ENCODE measurements at places on chromosomes 12 and 14.

- no peak for DNase-seq
Measured at GRCh38 chr12:19151298-19151697, 21.8 kb downstream of the PLEKHA5 start.

DNA sequence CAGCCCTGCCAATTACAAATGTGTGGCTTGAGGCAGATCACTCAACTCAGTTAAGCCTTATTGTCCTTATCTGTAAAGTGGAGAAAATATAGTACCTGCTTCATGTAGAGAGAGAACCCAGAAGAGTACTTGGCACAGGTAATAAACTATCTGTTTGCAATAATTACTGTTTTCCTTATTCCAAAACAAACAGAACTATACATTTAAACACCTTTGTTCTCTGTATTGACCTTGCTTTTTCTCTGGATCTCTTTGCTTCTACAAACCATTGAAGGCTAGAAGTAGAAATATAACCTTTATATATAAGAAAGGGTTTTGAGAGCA lies 70.8 kb upstream of the SRSF5 start:
- no peak for DNase-seq

- no peak for DNase-seq
Measured at GRCh38 chr12:50725011-50725942, 38.6 kb upstream of the ATF1 start.

DNA sequence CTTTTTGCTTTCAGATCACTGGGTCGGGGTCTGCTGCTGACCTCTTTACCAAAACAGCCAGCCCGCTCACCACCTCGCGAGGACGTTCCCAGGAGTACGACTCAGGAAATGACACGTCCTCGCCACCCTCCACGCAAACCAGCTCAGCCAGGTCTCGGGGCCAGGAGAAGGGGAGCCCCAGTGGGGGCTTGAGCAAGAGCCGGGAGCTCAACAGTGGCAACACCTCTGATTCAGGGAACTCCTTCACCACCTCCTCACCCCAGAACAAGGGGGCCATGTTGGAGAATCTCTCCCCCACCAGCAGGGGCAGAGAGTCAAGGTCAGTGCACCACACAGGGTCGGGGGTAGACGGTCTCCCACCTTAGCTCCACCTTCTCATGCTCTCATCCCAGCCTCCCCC lies 33.4 kb upstream of the HSPB8 start:
- DNase-seq: no peak

GRCh38 chr14:31189346-31190218 lies 18.0 kb downstream of the HECTD1 start:
- no peak for DNase-seq

DNA sequence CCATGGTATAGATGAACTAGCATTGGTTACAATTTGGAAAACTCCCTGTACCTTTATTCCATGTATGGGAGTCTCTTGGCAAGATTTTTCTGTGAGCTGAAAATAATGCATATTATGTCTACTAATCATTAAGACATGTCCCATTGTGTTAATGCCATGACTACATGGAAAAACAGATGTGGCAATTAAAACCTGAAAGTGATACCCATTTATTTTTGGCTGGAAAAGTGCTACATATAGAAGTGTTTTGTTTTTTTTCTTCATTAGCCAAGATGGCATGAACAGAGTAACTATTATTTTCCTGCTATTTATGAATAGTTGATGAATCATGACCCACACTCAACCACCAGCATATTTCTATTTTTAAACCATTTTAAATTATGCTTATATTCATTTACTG lies 58.2 kb downstream of the ALG10B start:
- no peak for DNase-seq

DNA sequence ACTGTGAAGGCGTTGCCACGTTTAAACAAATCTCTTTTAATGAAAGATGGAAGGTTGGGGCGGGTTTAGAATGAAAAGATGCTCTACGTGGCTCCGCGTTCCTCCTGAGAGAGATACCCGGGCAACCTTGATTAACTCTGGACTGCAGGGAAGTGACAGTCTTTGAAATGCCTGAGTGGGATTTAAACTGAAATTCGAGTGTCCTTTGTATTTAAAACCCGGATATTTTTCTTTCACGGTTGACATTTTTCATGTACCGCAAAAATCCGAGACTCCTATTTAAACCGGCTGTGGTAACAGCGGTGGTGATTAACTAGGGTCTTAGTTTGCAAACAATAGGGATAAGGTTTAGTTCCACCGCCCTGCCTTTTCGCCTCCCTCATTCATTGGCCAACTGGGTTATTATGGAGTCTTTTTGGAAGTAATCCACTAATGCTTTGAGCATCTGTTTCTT lies 707 bp downstream of the G2E3 start:
- no peak for DNase-seq

DNA sequence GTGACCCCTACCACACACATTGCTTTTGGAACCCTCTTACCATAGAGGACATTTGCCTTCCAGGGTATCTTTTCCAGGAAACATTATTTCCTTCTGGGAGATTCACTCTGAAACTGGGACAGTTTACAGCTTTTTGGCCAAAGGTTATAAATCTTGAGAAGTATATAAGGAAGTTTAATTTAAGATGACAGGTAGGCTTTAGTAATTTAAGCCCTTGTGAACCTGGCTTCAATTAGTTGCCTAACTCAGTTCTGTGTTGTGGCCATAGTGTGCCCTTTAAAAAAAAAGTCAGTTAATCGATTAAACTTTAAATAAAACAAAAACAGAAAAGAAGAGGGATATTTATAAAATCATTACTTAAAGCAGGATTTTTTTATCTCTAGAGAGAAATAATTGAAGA lies 142.9 kb downstream of the NAV3 start:
- no peak for DNase-seq

GRCh38 chr14:77808250-77808649 lies 8.3 kb downstream of the ADCK1 start:
- no peak for DNase-seq

- no peak for DNase-seq
Measured at GRCh38 chr14:51012055-51012454, 67.8 kb upstream of the PYGL start.

DNA sequence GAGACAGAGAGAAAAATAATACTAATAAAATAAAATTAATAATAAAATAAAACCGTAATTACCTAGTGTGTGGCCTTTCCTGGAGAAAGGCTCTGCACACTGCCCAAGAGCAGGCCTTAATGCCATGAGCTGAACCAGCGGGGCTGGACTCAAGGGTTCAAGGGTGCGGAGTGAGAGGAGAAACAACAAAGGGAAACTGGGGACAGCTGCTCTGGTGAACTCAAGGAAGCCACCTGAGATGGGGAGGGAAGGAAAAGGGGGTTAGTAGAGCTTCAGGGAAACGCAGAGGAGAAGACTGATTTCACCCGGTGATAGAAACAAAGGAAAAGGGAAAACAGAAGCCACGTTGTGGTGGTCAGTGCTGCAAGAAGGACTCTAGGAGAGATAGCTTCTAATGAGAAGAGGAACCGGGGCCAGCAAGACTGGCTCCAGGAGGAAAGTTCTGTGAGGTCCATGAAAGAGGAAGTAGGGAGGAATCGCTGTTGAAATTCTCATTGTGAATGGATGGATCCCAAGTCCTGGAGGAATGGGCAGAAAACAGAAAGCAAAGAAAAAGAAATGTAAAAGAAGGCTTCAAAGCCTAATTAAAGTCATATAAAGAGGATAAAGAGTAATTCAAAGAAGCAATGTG lies 48.3 kb upstream of the BCL2L14 start:
- no peak for DNase-seq

DNA sequence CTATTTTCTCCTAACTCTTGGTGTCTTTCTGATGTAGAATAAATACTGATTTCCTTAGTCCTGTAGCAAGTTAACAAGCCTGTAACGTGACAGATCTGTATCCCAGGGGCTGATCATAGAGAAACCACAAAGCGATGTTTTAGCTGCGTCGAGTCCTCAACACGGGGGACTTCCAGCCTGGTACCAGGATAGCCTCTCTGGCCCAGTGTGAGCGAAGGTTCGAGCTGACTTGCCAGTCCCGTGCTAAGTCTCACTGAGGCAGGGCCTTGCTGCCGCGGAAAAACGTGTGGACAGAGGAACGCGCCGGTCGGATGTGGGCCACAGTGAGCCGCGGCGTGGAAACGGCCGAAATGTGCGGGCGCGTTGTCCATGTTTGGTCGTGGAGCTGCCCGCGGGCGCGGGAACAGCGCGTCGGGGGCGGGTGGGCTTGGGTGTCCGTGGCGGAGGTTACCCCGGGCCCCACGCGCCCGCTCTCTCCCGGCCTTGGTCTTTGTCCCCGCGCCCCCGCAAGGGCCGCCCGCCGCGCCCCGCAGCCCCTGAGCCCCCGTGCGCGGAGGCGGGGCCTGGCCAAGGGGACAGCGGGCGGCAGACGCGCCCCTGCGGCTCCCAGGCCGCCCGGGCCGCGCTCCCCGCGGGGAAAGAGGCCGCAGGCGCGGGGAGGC lies 531 bp upstream of the EML1 start:
- no peak for DNase-seq

GRCh38 chr12:94148739-94149118 lies 352 bp downstream of the PLXNC1 start:
- DNase-seq: no peak

- no peak for DNase-seq
Measured at GRCh38 chr12:111242184-111242583, 126.7 kb downstream of the PHETA1 start.

- no peak for DNase-seq
Measured at GRCh38 chr12:54384591-54385041, at the start of gene ZNF385A. Gene ZNF385A (minus strand): TSS chr12:54384733. CDS start chr12:54384514, 219 bp downstream.

DNA sequence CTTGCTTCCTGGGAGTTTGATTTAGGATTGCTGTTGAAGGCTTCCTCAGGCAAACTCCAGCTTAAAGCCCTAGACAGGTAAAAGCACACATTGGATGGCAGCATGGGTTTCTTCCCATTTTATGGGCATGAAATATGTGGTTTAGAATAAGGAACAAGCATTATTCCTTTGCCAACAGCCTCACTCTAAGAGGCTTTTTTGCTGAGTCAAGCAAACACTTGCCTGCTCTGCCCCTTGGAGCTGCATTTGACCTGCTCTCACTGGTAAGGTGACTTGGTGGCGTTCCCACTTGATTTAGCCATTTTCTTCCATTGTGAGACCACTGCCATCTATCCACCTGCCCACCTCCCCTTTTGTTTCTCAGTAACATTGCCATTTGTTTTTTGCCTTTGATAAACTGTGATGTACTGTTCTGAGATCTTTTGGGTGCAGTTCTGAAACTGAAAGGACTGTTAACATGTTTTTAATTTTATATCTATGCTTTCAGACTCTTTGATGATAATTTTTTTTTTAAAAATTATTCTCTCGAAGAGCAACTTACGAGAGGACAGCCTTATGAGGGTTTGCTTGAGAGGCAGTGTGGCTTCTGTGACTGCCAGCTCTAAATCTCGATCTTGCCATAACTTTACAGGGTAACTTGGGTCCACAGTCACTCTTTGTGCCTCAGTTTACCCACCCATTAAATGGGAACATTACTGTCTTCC lies 92.6 kb downstream of the GALNT8 start:
- no peak for DNase-seq

DNA sequence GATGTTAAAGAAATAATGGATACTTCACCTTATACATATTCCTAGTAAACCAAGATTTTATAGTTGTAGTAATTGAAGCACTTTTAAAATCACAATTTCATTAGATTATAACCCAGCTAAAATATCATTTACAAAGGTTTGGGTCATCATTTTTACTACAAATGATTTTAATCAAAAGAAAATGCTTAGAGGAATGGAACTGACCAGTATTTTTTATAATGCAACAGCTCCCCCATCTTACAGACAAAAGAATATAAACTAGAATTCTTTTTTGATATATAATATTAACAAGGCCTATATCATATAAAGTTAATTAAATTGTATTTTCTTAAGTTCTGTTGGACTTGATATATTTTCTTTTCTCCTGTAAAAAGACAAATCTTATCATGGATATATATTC lies 20.4 kb upstream of the LRFN5 start:
- no peak for DNase-seq

DNA sequence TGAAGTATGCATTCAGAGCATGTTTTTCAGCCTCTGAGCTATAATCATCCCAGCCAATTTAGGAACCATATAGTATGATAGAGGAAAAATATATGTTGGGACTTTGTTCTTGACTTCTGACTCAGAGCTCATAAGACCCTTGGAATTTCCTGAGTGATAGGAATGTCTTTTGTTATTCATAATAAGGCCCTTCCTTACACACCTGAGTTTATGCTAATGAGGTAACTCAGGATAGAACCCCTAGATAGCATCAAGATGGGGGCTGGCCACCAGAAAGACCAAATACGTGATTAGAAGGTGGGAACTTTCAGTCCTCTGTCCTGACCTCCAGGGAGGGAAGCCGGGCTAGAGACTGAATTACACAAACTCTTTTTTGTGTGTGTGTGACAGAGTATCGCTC lies 32.4 kb upstream of the PLEK2 start:
- DNase-seq: no peak

DNA sequence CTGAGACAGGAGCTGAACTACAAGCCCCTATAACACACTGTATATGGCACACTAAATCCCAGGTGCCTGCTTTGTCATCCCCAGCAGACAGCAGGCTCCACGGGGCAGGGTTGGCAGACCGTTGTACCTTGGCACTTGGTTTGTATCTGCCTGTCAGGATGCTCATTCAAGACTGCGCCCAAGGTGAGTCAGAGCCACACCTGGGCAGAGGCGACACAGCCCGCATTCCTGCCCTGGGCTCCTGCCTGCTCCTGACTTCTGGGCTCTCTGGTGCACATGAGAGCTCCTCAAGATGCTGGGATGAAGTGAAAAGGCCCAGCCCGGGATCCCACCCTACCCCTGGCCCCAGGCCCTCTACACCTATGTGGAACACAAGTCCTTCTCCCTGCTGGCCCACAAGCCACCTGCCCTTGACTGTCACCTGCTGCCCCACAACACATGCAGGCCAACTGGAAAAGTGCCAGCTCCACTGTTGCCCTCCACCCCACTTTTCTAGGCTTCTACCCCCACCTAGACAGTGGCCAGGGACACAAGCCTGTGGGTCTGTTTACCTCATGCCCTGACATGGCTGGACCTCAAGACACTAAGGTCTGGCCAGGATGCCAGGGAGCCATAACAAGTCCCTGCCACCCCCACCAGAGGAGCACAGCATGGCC lies 30.8 kb upstream of the PNMA1 start:
- no peak for DNase-seq

DNA sequence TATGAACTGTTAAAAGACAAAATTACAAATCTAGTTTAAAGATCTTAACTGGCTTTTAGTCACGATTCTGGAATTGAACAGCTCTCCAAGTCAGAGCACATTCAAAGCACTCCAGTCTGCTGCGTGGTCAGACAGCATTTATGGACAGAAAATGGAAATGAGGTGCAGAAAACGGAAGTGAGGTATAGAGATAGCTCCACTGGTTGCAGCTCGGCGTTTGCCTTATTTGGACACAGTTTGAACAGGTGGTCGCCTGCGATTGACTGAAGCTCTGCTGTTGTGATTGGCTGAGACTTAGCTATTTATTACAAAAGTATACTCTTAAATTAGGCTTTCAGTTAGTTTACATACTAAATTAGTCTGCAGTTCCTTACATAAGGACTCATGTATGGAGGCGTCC lies 28.3 kb downstream of the TRIM9 start:
- no peak for DNase-seq

GRCh38 chr14:23556700-23557440 lies 799 bp downstream of the THTPA start:
- DNase-seq: no peak

- DNase-seq: no peak
Measured at GRCh38 chr12:51392556-51393237, 1.5 kb upstream of the GALNT6 start.

- DNase-seq: no peak
Measured at GRCh38 chr14:84112589-84112988, 1417.4 kb upstream of the FLRT2 start.

GRCh38 chr14:68377459-68377858 lies 415.4 kb downstream of the ZFP36L1 start:
- DNase-seq: no peak

GRCh38 chr12:31003861-31004640 lies 69.6 kb upstream of the DDX11 start:
- no peak for DNase-seq

- no peak for DNase-seq
Measured at GRCh38 chr12:119082496-119082895, 96.2 kb upstream of the HSPB8 start.
